ENCODE measurements at places on chromosomes 11 and 22.

GRCh38 chr22:32991353-32992101, 66.7 kb downstream of the SYN3 start:
- no peak for DNase-seq

DNA sequence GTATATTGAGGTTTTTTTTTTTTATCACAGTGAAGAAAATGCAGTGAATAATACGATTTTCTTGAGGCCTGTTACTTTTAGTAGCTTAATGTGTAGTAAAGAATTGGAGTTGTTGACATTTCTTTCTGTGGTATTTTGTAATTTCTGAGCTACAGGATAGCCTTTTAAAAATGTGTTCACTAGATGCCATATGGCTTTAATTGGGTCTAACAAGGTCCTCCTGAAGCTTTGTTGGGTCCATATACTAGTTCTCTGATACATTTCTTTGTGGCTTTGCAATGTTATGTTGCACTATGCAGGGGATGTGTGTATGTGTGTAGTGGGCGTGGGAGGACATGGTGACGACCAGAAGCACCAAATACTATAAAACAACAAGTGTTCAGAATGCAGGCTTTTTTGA, 25.1 kb downstream of the FBXO7 start:
- DNase-seq = no peak

DNA sequence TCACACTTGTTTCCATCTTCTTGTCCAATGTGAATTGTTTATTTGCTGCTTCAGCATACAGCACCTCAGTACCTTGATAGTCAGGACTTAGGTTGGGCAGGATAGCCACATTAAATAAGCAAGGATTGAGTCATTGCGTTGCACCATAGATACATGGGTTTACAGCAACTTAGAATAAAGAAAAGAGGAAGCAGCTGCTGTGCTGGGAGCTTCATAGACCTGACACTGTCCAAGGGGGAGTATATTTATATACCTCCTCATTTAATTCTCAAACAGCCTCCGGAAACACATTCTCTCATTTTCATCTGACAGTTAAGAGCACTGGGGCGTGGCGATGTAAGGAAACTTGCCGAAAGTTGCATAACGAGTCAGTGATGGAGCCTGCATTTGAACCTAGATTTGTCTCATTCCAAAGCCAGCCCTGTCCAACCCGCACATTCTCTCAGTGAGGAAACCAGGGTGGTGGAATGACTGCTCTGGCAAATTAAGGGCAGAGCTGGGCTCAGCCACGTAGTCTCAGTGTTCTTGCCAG, 42.2 kb downstream of the UBASH3B start:
- peak; percentile 87 for DNase-seq

DNA sequence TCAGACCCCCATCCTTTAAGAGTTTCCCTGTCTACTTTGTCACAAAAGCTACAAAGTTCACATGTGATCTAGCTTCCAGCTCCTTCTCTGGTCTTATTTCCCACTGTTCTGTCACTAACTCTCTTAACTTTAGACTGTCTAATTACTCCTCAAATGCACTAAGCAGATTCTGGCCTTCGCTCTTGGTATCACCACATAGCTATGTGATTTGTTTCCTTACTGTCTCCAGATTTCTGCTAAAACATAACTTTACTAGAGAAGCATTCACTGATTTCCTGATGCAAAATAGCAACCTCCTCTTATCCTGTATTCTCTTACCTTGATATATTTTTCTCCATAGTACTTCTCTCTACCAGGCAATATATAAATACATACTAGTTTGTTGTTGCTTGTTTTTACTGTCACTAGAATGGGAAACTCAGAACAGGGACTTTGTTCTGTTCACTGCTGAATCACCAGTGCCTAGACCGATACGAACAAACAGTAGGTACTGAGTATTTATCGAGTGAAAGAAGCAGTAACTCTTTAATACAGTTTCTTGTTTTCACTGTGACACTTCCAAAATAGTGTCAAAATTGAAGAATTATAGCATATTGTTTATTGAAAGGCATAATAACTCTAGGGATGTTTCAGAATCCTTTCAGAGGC, 205.6 kb downstream of the DDX10 start:
- DNase-seq = no peak

- no peak for DNase-seq
These were observed 3.5 kb downstream of the DGCR6L start for GRCh38 chr22:20316217-20316843.

GRCh38 chr11:96101146-96101545, 177.2 kb upstream of the MTMR2 start:
- no peak for DNase-seq

GRCh38 chr11:128465531-128465930, 121.8 kb downstream of the ETS1 start:
- no peak for DNase-seq

DNA sequence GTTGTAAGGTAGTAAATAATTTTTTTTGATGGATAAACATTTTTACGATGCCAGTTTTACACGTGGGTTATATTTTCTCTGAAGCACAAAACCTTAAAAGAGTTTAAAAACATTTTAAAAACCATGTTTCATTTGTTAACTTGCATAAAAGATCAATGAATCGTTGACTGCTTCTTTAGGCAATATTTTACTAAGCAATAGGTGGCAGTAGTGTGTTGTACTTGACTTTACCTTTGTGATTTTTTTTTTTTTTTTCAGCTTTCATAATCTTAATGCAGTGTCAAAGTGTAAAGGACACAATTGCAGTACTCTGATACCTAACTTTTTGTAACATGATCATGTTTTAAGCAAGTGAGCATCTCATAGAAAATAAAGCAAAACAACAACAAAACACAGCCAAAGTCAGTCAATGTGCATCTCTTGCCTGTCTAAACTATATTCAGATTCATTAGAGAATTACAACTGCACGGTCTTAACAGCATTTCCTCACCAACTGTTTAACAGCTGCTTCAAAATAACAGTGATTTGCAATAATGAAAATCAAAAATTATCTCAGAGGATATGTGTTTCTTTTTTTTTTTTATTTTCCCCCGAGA, 27.7 kb downstream of the DNAJC24 start:
- DNase-seq = peak; percentile 30

- no peak for DNase-seq
These were observed 72.3 kb downstream of the SHANK2 start for GRCh38 chr11:71179877-71180605.

DNA sequence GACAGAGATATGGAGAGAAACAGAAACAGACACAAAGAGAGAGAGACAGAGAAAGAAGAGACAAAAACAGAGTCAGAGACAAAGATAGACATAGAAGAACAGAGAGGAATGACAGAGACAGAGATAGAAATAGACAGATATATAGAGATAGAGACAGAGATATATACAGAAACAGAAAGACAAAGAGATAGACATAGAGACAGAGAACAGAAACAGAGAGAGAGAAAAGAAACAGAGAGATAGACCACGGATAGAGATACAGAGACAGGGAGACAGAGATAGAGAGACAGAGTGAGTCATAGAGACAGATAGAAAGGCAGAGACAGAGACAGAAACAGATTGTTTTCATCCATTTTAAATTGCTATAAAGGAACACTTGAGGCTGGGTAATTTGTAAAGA, 12.3 kb upstream of the MPEG1 start:
- DNase-seq = no peak

- no peak for DNase-seq
These were observed 84.2 kb downstream of the CCDC83 start for GRCh38 chr11:85939099-85940015.

GRCh38 chr11:25734591-25735211, 597.2 kb upstream of the ANO3 start:
- DNase-seq = no peak

- DNase-seq = peak; percentile 70
These were observed 96.1 kb downstream of the MICAL2 start for GRCh38 chr11:12206529-12206928.

DNA sequence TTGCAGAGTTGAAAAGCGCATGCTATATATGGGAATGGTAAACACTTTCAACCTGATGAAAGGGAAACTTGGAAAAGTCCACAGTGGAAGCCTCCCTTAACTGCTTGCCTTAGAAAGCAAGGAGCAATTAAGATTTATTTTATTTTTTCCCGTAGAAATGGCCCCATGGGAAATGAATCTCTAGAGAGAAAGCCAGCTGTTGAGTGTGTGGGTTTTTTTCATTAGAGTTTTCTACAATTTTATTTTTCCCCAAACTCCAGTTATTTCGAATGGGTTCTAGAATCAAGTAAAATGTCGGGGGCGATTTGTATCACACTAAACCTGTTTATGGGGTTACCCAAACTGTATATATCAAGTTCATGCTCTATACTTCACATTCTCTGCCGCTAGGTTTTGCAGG, at the start of gene OR5M3:
OR5M3 (minus strand) TSS at position 101 of the 400 bp plus-strand sequence. CDS start 2,855 bp downstream, outside the sequence.
- DNase-seq = no peak

GRCh38 chr22:41302021-41302767, 869 bp downstream of the ZC3H7B start:
- no peak for DNase-seq

DNA sequence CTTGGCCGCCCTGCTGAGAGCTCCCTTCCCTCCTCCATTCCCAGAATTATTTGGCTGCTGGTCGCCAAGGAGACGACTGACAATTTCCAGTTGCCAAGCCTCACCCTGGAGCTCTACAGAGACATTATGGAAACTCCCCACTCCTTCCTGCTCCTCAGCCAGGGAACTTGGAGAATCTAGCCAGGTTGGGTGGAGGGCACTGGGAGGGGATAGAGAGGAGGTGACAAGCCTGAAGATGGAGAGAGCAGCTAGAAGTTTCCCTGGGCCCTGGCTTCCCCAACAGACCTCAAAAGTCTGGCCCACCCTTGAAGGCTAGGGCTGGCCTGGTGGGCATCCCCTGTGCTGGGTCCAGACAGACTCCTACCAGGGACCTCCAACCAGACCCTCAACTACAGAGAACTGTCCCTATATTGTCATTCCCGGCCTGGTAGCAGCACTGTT, 6.7 kb upstream of the VSIG10L2 start:
- no peak for DNase-seq

- DNase-seq = no peak
These were observed 3.3 kb downstream of the ST3GAL4 start for GRCh38 chr11:126358763-126359160.

DNA sequence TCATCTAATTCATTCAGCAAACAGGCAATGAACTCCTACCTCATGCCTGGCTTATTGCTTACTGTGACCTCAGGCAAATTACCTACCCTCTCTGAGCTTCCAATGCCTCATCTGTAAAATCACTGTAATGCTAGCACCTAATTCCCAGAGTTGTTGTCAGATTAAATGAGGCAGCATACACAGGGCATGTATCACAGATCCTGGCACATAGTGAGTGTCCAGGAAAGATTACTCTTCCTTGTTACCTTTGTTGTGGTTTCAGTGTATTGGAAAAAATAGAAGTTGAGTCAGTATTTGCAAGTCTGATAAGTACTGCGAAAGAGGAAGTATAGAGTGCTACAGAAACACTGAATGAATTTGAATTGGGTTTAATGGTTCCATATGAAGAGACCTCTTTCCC, 26.4 kb upstream of the LRRC55 start:
- DNase-seq = no peak

GRCh38 chr11:12287374-12288211, 89.8 kb upstream of the PARVA start:
- DNase-seq = no peak

DNA sequence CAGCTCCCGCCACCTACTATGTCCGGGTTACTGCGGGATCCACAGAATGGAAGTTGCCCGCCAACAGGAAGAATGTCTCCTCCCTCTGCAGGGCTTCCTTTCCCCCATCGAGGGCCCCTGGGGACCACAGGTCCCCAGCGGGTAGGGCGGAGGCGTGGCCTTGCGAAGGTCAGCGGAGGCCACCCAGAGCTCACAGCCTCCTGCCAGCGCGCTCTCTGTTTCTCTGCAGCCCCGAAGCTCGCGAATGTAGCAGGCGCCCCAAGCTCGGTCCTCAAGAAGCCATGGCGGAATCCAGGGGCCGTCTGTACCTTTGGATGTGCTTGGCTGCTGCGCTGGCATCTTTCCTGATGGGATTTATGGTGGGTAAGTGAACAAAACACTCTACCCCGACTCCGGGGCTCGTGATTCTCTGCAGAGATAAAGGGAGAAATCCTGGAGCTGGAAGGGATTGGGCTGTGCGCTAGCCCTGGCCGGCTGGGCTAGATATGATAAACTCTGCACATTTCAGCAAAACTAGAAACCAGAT, at the start of gene NAALAD2:
NAALAD2 (plus strand) TSS at position 186 of the 526 bp plus-strand sequence; CDS start at position 282, 96 bp downstream.
- DNase-seq = no peak

DNA sequence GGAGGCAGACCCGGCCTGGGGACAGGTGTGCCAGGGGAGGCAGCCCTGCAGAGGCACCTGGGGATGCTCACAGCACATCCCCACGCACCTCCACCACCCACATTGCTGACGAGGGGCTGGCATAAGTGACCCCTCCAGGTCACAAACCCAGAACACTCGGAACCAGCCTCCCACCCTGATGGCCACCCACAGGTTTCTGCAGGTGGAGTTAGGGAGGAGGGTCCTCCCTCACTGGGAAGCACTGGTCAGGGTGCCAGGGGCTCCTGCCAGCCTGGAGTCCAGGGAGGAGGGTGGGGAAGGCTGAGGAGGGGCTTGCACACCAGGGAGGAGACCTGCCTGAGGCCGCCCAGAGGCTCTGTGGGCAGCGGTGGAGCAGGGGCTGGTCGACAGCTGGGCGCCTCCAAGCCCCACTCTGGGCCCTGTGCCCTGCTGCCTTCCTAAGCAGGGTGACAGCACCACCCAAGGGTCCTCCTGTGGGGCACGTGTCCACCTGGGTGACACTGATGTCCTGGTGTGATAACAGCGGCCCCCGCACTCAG, 51.0 kb upstream of the CARS1 start:
- no peak for DNase-seq
